ENCODE measurements at places on chromosomes 1 and 21.

DNA sequence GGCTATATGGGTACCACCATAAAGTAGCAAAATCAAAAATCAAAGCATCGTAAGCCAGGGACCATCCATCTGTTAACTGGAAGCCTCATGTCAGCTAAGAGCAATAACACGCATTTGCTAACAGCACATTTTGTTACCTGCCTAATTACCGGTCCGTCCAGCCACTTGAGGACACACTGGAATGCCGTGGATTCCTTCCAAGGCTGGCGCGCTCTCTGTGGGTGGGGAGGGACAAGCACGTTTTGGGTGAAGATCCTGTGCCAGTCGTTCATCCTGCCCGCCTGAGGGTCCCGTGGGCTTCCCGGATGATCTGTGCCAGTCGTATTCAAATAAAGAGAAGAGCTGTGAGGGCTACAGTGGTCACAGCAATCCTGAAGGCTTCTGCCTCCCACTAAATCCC, 6.2 kb downstream of the NPHP4 start:
- DNase-seq, result no peak

DNA sequence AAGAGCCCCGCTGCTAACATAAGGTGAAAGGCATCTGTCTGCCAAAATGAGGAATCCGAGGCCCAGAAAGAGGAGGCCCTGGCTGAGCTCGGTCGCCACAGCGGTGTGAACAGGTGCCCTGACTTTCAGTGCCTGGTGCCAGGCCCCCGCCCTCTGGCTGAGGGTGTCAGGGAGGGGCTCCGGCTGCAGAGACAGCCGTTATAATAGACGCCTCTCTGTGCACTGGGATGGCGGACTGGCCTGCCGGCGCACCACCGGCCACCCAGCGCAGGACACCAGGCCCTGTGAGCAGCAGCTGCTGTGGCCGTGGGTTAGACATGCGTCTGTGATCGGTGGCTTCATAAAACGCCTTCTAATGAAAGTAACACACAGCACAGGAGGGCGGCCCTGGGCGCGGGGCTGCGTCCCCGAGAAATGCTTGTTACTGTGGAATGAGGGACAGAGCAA, 51.4 kb upstream of the ACTRT2 start:
- no peak for DNase-seq

DNA sequence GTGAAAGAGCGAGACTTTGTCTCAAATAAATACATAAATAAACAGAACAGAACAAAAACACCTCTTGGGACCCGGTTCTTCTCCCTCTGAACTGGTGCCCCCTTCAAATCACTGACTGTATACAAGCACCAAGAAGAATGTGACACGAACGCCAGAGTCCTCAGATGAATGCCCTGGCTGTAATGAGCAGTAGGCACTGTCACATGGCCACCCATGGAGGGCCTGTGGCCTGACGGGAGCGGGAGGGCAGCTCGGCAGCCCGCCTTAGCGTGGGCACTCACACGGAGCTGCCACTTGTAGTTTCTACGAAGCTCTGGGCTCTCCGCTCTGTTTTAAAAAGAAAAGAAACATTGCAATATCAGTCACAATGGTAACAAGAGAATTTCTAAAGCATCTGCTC, 146.0 kb downstream of the PEX14 start:
- no peak for DNase-seq

DNA sequence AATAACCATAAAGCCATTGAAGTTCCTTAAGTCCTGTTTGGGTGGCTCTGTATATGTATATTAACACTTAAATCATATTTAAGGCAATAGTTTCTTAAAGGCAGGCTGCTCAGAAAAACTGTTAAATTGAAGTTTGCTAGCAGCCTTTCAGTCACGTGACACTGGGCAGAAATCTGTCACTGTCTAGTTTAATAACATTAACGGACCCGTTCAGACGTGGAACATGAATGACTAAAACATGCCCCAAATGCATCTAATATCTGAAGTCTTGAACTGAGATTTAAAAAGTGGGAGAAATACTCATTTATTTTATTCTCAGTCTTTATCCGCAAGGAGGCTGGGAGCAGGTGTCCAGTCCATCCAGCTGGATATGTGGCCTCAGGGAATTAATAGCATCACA, 3.3 kb upstream of the SPATA1 start:
- DNase-seq, result no peak

GRCh38 chr21:32457360-32457840, 44.9 kb downstream of the EVA1C start:
- no peak for DNase-seq

DNA sequence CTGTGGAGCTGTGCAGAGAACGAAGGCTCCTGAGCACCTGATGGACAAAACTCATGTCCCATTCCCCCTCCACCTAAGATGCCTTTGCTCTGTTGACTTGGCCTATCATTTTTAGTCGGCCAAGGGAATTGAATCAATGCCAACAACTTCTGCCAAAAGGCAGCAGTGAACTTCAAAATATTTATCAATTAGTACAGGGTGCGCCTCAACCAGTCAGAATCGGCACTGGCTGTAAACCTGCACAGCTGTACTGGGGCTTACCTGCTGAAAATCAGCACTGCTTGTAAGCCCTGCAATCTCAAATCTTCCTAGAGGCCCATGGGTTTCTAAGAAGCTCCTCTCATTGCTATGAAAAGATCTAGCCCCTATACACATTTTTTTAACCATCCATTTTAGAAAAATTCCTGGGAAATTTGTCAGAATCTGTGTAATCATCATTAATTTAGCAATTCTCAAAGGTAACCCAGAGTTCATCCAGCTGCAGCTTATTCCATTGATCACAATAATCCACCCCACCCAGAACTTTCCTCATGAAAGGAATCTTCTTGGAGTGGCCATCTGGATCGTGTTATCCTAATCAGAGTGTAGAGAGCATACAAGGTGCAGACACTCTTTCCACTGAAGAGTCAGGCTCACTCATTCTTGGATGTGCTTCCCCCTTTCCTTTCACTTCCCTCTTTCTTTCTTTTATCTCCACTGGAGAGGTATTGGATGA, 40.2 kb downstream of the ADAMTS1 start:
- no peak for DNase-seq

DNA sequence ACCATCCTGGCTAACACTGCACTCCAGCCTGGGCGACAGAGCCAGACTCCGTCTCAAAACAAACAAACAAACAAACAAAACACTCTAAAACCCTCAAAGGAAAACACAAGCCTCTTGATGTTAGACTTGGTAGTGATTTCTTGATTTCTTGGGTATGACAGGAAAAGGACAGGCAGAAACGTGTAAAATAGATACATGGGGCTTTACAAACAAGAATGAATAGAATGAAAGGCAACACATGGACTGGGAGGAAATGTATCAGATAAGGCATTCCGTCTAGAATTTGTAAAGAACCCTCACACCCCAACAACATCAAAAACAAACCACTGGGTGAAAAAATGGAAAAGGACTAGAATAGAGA, 7.8 kb upstream of the PRXL2B start:
- DNase-seq, result no peak

DNA sequence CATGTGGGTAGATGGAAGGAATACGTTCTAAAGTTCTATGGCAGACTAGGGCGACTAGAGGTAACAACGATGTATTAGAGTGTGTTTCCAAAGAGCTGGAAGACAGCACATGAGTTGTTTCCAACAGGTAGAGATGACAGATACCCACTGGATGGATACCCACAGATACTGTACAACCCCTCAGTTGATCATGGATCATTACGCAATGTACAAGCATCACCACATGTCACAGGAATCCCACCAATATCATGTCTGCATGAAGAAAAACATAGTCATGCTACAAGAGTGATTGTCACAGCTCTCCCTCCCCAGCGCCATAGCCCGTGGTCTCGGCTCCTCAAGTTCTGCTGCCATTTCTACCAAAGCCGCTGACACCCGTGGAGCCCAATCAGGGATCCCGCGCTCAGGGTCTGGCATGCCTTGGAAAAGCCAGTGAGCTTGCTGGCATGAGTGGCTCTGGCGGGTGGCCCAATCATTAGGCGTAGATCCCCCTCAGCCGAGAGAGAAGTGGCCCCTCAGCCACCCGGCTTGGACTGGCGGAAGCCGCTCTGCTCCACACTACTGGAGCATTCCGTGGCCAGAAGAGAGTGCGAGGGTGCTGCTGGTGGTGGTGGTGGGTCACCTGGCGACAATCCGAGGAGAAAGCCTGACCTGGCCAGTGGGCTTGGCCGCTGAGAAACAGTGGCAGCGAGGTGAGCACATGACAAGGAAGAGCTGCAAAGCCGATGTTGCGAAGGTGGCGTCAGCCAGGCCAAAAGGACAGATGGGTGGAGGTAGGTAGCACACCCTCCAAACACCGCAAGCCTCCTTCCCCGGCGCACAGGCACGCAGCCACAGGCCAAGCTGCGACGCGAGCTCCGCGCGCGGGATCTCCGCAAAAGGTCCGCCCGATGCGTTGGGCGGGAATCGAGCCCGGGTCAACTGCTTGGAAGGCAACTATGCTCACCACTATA, 65.7 kb upstream of the FCGR2A start:
- DNase-seq, result no peak

GRCh38 chr21:44912158-44912473, 8.6 kb downstream of the ITGB2 start:
- DNase-seq, result no peak

DNA sequence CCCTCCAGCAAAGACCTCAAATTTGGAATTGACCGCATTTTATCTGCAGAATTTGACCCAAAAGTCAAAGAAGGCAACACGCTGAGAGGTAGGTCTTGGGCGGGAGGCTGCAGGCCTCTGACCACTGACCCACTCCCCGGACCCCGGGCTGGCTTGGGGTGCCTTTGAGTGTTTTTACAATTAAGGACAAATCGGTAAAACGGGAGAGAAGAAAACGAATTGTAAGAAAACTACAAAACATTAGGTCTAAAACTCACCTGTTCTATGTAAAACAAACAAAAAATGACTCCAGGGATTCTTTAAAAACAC, 1.1 kb downstream of the HLX start:
- no peak for DNase-seq

- DNase-seq, result no peak
Measured at GRCh38 chr1:103790172-103790571, 40.5 kb downstream of the AMY1C start.

GRCh38 chr1:167635156-167635648, 5.2 kb downstream of the RCSD1 start:
- DNase-seq, result no peak

DNA sequence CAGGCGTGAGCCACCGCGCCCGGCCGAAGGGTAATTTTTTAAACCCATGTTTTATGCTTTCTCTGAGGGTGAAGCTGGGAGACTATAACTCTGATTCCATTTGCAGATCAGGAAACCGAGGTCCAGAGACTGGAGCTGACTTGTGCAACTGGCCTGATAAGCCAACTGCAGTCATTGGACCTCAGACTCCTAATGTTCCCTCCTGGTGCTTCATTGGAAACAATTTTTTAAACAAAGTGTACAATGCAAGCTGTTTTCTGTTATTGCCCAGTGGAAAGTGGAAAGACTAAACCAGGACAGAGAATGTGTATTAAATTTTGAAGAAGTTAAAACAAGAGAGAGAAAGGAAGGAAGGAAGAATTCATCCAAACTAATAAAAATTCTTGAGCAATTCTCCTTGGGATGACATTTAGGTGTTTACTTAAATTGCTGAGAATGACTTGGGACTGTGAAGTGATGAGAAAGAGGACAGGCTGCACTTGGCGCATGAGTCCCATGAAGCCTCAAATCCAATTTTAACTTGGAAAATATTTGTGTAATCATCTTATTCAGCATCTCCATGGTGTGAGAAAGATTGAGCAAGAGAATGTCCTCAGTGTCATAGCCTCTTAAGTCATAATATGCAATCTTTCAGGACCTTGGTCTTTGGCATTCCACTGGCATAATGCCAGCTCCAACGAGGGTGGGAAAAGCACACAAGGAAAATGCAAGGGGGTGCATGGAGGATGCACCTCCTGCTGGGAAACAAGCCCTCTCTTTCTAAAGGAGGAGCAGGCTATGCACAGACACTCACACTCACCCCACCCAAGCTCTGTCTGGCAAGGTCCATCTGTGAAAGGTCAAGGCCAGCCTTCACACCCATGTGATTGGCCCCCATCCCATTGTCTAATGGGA, 342.0 kb downstream of the SIPA1L2 start:
- DNase-seq, result no peak

DNA sequence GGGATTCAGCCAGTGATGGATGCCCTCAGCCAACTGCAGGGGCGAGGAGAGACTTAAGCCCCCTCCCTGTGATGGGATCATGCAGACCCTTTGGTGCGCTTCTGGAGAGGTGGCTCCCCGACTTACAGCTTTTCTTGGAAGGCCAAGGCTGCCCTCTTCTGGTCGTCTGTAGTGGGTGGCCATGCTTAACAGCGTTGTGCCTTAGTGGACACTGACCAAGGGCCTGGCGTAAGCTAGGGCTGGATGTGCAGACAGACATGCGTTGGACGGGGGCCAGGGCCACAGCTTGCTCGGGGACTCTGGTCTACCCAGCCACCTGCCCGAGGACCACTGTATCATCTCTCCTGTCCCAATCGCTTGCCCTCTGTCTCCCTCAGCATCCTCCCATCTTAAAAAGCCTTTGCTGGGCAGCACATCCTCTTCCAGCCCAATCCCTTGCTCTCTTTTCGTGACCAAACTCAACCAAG, 5.5 kb downstream of the AZIN2 start:
- DNase-seq, result no peak

DNA sequence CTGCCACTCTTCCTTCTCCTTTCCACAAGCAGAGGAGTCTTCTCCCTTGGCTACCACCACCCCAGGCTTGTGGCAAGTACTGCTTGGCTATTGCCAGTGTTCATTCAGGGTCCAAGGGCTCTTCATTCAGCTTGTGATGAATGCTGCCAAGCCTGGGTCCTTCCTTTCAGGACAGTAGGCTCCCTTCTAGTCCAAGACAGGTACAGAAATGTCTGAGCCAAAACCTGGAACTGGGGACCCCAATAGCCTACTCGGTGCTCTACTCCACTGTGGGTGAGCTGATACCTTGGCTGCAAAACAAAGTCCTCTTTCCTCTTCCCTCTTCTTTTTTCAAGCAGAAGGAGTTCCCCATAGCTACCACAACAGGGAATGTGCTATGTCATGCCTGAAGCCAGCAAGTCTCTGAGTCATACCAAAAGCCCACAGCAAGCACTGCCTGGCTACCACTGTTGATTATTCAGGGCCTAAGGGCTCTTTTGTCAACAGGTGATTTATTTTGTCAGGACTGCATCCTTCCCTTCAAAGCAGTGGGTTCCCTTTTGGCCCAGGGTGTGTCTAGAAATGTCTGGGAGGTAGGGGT, 268.9 kb downstream of the HHAT start:
- DNase-seq, result no peak

- DNase-seq, result no peak
Measured at GRCh38 chr1:215143497-215143896, 61.0 kb downstream of the KCNK2 start.

DNA sequence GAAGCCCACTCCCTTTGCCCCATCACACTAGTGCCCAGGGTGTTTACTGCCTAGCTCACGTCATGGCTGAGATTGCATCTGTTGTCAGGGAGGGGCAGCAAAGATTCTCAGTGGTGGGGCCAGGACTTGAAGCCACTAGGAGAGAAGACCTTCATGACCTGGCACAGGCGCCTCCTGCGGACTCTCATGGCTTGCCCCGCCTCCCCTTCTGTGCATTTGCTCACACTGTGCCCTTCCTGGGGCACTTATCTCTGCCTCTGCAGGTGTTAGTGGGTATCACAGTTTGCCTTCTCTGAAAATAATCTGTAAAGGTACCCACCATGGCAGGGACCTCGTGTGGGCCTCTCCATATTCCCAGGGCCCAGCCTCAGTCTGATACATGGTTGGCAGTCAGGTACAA, 20.1 kb downstream of the PTPRU start:
- no peak for DNase-seq

Data from NCI-H2081 treated with DMSO at 0.1 percent for 48 hours (cell line).